ENCODE measurements at places on chromosomes 7 and 10.

DNA sequence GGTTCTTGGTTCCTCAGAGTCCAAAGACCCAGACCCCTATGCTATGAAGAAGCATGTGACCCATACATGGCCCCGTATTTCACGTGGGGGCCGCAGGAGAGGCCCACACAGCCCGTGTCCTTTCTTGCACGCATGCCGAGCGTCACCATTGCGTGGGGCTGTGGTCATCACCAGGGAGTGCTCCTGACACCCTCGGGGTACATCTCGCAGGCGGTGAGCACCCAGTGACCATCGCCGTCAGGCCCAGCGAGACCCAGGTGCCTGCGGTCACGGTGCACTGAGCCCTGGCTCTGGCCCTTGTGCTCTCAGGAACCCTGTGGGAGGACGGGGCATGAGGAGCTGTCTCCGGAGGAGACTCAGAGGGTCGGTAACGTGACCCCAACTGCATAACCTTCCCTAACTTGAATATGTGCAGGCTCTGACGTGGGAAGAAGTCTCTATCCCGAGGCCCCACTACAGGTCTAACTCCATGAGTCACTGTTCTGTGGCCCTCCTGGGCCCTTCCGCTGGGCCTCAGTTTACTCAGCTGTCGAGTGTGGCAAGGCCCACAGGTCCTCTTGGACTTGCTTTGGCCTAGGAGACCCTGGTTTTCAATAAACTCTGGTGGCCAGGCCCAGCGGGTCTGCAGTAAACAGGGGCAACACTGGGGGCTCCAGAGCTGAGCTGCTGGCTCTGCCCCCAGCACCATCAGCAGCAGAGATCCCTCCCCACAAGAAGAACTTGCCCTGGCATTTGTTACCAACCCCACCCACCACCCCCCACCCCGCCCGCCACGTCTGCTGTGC lies 503.9 kb downstream of the PTPRN2 start:
- DNase-seq, result no peak

- no peak for DNase-seq
Observed at GRCh38 chr7:40760987-40761386, 626.2 kb downstream of the SUGCT start.

DNA sequence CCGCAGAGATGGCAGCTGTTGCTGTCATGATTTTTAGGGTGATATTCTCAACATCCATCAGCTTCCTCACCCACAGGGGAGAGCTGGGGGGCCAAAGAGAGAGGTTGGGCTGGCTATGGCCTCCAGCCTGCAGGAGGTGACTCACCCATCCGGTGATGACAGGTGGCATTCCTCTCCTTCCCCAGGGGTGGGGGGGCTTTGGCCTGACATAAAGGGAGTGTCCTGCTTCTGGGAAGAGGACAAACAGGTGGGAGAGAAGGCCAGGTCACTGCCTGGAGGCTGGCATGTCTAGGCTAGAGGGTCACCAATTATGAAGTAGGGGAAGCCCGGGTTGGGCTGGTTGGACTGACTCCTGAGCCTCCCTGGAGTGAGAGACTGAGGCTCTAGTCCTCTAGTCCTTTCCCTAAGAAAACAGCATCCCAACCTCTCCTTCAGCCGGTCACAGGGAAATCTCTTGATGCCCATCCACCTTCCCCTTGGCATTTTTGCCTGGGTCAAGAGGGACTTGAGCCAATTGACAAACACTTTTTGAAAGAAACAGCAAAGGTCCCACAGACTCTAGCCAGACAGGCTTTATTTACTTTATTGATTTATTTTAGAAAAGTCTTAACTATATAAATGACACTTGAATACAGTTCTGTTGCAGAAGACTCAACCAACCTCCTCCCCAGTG lies 79.8 kb upstream of the ZNF716 start:
- no peak for DNase-seq

DNA sequence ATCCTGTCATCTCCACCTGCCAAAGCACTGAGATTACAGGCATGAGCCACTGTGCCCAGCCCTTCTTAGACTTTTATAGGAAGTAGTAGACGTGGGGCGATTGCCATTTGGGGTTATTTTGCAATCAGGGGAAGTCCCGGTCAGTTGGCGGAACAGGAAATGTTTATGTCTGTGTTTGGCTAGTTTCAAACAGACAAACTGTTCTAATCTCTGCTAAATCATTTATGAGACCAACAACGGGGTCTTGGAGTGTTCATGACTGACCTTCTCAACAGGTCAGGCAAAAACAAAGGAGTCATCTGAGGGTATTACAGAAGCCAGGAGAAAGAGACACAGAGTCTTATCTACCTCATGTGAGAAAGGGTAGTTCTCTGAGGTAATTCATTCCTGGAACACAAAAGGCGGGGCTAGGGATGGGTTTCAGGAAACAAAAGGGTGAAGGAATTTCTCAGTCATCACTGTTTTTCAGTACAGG lies 6.6 kb upstream of the TPK1 start:
- DNase-seq, result no peak

DNA sequence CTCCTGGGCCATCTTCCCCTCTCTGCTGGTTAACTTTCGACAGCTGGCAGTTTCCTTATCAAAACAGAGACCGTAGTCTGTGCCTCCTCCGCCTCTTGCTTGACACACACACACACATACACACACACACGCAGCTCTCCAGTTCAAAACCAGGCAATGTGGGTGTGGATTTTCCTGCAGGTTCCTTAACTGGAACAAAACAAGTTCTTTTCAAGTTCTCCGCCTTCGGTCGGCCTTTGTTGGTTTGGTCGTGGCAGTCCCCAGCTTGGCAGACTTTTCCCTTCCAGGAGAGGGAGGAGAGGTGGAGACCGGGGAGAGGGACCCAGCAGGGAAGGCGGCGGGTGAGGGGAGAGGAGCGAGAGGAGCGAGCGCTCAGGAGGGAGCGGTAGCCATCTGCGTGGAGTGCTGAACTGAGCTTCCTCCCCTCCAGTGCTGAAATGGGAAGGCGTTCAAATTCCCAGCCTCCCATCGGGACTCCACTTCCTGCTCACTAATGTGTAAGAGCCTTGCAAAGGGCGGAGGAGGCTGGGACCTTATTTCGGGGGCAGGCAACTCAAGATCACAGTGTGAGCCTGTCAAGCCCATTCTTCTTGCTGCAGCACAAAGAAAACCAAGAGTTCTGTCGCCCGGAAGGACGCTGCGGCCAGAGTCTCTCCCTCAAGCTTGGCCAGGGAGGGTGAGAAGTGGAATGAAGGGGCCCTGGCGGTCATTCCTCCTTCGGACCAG lies 120.6 kb downstream of the PRPF18 start:
- peak; percentile 59 for DNase-seq

- no peak for DNase-seq
Observed at GRCh38 chr10:98013776-98014175, 16.6 kb downstream of the CRTAC1 start.

GRCh38 chr10:81534991-81535390 lies 340.0 kb upstream of the NRG3 start:
- no peak for DNase-seq

DNA sequence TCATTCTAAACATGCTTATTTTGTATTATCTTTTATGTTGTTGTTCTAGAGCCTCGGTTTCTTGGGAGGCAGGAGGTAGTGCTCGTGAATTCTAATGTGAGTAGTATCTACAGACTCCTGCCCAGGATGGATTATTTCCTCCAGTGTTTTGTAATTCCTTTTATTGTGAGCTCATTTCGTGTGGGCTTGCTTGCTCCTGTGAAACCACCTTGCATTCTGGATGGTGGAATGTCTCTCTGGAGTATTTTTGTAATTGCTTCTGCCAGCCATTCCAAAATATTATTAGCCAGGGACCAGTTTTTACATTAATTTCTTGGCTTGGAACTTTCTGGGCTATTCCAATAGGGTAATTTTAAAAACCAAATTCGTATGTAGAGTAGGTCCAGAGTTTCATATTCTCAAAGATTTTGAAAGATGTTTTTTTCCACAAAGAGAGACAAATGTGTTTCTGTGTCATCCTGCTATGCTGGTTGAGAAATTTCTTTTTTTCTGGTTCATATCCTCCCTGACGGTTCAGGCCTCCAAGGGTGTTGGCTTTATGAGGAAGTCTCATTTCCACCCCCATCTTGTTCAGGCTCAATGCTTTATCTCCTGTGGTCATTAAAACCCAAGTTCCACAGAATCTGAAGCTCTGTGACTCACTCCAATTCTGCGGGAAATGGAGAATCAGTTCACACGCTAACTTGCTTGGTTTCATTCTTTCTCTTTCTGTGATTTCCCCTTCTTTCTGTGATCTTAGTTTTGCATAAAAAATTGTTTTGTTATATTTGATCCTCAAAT lies 41.7 kb upstream of the CALD1 start:
- no peak for DNase-seq

DNA sequence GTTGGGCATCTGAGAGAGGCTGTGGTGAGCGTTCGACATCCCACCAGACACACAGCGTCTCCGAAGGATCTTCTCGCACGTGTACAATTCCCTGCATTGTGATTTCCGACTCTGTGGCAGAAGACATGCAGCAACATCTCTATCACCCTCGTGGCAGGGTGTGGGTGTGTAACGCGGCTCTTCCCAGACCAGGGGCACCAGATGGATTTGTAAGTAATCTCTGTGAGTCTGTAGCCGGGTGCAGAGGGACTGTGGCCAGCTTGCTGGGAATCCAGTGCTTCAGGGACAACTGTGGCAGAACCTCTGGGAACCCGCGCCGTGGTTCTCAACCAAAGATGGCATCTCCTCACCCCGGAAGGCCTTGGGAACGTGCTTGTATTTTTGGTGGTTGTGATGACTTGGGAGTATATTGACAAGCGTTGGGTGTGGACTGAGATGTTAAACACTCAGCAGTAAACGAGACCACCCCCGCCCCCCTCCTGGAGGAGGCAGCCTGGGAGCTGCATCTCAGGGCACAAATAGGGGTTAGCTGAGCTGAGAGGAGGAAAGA lies 21.2 kb downstream of the FOXL3 start:
- DNase-seq, result no peak

- DNase-seq, result no peak
Observed at GRCh38 chr7:150871601-150872000, 19.3 kb downstream of the AOC1 start.

GRCh38 chr10:78717200-78717599 lies 351.6 kb upstream of the ZMIZ1 start:
- no peak for DNase-seq

- DNase-seq, result no peak
Observed at GRCh38 chr10:73774637-73775036, 7.2 kb upstream of the CHCHD1 start.

GRCh38 chr10:93115661-93116383 lies 42.1 kb downstream of the CYP26A1 start:
- DNase-seq, result no peak

DNA sequence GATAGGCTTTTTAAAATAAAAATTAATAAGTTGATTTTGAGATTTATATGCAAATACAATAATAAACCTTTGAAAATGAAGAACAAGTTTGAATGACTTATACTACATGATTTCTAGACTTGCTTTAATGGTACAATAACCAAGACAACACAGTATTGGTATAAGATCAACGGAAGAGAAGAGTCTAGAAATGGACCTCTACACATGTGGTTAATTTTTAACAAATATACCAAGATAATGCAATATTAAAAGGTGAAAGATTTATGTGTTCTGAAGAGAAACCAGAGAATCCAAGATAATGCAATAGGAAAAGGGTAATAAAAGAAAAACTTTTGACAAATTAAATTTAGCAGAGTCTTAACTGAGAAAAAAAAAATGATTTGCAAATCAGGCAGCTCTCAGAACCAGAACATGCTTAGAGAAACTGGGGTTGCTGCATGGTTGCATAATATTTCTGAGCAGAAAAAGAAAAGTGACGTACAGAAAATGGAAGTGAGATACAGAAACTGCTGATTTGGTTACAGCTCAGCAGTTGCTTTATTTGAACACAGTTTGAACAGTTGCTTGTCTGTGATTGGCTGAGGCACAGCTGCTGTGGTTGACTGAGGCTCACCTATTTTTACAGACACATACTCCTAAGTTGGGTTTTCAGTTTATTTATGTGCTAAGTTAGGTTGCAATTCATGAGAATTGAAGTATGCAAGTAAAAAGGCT lies 365.9 kb downstream of the CRPPA start:
- no peak for DNase-seq

DNA sequence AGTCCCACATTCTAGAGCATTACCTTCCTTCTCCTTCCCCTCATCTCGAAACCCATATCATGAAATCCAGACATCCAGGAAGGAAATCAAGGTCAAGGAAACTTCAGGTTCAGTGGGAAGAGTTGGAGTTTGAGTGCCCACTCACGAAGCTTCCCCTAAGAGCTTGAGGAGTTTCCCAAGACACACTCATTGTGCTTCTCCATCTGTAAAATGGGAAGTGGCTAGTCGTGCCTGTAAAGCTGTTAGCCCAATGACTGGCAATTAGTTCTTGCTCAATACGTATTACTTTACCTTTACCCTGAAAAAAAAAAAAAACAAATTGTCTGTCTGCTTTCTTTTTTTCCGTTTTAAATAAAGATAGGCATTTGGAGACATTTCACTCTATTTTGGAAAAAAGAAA lies 42.3 kb downstream of the GPAM start:
- no peak for DNase-seq

DNA sequence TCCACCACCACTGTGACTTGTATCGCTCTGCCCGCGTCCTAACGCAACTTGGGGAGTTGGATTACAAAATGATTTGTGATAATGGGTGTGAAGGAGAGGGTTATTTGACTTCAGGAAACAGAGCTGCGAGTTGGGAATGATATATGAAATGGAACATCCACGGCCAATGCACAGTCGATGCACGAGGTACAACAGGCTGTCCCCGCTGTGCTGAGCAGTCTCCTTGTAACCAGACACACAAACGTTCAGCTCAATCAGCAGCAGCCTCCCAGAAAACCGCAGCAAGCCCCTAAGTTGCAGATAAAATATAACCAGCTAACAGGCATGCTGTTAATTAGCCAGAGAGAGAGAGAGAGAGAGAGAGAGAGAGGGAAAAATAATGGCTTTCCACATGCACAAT lies 332.7 kb upstream of the MGMT start:
- DNase-seq, result no peak

DNA sequence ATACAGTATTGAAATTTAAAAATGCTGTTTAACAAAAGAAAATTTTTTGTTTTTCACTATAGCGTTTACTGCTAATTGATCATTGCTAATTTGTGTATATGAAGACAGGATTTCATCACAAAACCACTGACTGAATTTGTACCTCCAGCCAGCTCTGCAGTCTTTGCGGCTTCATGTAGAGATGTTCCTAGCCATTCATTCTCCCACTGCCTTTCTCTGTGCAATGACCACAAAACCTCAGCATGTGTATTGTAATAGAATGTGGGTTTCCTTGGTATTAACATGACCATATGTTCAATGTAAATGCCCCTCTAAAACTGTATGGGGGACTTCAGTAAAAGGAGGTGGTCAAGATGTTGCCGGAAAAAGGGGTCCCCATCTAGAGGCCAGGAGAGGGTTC lies 81.1 kb upstream of the STEAP1B start:
- DNase-seq, result no peak

DNA sequence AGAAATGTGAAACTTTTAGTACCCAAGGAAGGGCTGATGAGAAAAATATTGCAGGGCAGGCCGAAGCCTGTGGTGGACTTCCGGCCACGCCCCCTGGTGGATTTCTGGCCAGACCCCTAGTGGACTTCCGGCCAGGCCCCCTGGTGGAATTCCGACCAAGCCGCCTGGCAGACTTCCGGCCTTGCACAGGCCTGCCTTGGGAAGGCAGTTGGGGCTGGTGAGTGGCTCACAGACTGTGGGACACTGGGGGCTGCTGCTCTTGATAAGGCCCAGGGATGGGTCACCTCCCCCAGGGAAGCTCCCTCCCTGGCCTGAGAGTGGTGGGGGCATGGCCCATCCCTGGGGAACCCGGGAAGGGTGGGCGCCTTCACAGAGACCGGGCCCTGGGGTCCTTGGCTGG lies 116.4 kb upstream of the MKI67 start:
- no peak for DNase-seq

GRCh38 chr7:12133865-12134264 lies 77.2 kb upstream of the TMEM106B start:
- no peak for DNase-seq
